ENCODE measurements at places on chromosomes 6 and 20.

DNA sequence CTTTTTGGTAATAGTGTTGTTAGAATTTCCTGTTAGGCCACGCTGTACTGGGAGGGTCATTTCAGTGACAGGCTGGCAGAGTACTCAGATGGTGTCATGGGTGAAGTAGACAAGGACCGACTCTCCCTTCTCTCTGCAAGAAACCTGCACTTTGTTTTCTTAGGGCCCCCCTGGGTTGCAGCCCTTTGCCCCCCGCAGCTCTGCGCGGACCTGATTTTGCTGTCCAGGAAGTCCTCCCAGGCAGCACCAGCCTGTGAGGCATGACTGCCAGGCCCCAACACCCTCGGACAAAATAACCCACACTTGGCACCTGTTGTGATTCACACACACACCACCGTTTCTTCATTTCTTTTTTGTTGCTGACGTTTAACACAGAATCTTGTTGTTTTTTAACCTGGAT lies 21.8 kb upstream of the CLDN20 start:
- DNase-seq, result no peak

GRCh38 chr6:37485291-37485702 lies 14.4 kb downstream of the CCDC167 start:
- no peak for DNase-seq

DNA sequence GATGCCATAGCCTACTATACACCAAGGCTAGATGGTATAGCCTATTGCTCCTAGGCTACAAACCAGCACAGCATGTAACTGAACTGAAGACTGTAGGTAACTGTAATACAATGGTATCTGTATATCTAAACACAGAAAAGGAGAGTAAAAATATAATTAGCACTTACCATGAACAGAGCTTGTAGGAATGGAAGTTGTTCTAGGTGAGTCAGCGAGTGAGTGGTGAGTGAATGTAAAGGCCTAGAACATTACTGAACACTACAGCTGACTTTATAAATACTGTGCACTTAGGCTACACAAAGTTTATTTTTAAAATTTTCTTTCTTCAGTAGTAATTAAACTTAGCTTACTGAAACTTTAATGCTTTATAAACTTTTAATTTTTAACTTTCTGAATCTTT lies 129.5 kb downstream of the BTBD9 start:
- no peak for DNase-seq

DNA sequence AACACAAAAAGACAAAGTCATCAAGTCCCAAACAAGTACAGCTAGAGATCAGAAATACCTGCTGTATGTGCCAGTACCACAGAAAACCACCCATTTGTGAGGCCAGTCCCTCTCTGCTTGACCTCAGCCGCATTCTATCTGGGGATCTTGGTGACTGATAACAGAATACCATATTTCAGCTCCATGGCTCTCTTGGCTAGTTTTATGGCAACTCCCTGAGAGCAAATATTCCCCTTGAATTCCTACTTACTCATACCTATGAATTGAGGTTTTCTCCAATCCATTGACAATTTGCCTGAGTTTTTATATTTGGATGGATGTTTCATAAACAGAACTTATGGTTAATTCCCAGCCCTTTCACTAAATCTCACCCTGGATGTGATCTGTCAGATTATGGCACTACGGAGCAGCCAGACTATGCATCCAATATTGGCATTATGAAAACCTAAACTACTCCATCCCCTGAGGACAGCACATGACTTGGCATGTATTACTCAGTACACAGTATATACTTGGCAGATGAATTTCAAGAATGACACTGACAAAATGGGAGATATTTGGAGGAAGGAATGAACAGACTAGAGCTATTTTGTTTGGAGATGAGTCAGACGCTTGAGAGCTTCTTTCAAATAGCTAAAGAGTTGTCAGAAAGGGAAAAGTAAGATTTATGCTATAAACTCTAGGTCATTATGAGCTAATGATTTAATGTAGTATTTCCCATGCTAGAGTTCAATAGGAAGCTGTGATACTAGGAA lies 95.7 kb downstream of the PRDM1 start:
- DNase-seq, result no peak

GRCh38 chr6:3109761-3110160 lies 8.8 kb upstream of the BPHL start:
- DNase-seq, result no peak

- DNase-seq, result no peak
Observed at GRCh38 chr20:6055161-6055783, 1.4 kb upstream of the LRRN4 start.

DNA sequence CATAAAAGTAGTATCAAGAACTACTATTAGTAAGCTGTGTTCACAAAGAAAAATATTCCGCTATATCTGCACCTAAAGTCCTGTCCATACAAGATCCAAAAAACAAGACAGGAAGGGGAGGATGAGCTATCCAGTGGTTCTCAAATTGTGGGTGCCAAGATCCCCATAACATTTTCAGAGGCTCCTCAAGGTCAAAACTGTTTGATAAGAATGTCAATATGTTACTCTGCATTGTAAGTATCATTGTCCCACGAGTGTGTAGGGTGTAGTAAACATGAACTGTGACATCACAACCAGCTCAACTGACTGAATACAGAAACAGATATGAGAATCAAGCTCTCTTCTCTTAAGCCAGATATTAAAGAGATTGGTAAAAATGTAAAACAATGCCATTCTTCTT lies 81.9 kb upstream of the HIVEP1 start:
- no peak for DNase-seq

DNA sequence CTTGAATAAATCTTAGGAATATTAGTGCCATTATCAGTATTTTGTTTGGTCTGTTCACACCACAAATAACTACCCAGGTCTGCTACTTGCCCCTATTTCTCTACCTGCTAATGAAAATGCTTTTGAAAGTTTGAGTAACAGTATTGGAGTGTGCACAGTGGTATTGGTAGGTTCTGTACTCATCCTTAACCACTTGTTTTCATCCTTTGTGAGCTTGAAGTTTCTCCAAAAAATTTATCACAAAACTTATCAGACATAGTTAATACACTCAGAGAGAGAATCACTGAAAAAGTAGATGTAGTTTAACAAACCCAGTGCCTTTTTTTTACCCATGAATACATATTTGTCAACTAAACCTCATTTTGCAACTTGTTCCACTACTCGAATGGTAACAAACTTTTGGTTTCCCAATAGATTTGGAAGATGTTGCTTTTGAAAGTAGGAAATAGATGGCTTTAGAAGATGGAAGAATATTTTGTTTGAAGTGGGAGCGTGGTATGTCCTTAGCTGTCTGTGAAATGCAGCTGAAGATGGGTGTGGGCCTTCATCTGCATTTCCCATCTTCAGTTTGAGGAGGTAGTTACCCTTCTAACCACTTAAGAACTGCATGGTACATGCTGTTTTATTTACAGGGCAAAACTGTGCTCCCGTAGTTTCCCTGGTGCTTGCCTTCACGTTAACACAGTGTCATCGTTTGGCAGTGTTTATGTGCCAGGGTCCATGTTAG lies 9.0 kb downstream of the PTPN1 start:
- DNase-seq, result no peak

GRCh38 chr6:27422651-27423332 lies 34.2 kb downstream of the ZNF391 start:
- no peak for DNase-seq

DNA sequence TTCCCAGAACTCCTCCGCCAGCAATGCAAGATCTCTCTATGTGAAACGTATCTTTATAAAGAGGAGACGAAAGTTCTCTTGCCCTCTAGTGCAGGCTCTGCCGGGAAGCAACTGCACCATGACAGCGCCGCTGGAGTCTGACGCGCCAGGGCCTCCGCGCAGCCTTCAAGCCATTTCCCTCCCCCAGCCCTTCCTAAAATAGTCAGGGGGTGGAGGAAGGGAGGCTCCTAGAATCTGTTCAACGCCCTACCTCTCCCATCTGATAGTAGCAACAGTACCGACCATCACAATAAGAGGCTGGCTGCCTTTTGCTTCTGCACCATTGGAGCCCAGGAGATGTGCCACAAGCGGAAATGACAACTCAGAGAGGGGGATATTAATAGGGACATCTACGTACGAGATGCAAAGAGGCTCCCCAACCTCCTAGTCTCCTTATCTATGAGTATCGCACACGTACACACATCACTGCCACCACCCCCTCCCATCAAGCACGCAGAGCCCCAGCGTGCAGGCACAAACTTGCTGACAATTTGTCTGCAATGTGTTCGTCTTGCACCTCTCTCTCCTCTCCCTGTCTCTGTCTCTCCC lies 1.0 kb downstream of the SYNE1 start:
- no peak for DNase-seq

DNA sequence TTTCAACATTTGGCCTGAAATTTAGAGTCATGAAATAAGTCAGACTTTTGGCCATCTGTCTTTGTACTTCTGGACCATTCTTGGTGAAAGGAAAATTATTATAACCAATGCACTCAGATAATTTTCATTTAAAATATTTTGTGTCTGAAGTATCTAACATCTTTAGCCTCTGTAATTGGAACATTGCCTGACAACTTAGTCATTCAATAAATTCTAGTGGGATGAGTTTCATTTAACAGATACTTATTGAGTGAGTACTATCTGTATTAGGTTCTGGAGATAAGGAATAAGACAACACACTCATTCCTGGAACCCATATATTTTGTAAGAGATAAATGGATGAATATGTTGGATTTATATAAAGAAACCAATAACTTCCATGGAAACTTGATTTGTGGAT lies 536.0 kb downstream of the BCKDHB start:
- no peak for DNase-seq

DNA sequence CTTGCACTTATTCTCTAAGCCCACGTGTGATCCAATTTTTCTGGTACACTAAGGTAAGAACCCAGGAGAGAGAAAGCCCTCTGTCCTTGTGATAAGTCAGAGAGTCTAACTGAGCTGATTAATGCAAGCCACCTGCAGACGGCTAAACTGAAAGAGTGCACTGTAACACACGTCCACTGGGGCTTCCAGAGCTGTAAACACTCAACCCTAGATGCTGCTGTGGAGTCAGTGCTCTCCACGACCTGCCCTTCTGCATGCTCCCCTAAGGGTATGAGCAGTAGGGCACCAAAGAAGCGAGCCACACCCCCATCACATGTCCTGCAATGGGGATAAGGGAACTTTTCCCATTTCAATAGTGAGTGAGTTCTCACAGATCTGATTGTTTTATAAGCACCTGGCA lies 55.7 kb downstream of the TXLNB start:
- no peak for DNase-seq

DNA sequence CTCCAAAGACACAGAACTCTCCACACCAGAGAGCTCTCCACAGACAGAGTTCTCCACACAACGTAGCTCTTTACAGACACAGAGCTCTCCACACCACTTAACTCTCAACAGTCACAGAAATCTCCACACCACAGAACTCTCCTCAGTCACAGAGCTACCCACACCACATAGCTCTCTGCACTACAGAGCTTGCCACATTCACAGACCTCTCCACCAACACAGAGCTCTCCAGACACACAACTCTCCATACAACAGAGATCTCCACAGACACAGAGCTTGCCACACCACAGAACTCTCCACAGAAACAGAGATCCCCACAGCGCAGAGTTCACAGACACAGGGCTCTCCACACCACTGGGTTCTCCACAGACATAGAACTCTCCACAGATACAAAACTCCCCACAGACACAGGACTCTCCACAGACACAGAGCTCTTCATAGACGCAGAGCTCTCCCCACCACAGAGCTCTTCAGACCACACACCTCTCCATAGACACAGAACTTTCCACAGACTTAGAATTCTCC lies 52.5 kb downstream of the ERMARD start:
- DNase-seq, result no peak

GRCh38 chr6:34374069-34374468 lies 18.4 kb downstream of the NUDT3 start:
- no peak for DNase-seq

- DNase-seq, result no peak
Observed at GRCh38 chr20:47318027-47318585, 38.4 kb downstream of the ZMYND8 start.

DNA sequence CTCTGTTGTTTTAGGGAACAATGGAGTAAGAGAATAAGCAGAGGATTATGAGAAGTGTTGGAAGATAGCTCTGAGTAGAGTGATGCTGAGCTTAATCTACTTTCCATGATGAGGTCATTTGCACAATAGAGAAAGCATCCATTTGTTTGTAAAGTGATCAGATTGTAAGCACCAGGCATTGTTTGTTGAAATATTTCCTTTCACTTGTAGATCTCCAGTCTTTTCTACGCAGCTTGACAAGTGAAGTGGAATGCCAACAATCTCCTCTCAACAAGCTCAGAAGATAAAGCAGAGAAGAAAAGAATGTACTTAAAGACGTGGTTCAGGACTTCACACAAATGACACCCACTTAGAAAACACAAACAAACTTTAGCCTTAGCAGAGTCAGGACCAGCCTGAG lies 80.1 kb upstream of the MARCKS start:
- no peak for DNase-seq

DNA sequence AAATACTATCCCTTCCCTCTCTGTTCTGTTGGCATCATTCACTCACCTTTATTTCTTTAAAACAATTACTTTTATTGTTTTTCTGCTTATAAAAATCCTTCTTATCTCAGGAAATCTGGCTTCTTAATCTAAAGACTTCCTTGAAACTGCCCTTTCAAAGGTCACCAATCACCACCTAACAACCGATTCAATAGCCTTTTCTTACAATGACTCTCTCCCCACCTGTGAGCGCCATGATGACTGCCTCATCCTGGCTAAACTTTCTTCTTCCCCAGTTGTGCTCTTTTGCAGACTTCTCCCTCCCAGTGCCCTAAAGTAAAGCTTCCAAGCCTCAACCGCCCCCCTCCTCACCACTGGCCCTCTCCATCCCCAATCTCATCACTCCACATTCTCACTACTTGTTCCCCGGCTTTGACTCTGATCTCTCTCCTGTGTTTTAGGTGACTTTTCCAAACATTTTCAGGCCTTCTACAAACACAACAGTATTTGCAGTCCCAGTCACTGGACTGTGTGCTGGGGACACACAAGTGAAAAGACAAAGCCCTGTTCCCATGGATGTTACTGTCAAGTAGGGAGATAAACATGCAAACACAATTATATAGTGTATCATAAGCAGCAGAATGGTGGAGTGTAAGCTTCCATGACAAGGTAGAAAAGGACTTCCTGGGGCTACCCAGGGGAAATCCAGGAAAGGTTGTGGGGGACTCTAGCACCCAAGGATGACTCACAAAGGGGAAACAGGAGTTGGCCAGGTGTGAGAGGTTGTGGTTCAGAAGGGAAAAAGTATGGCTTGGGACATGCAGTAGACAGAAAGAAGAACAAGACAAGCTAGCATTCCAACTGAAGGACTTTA lies 12.8 kb downstream of the NHSL1 start:
- no peak for DNase-seq

- DNase-seq, result no peak
Observed at GRCh38 chr20:21090721-21091120, 15.4 kb downstream of the LINC00237 start.

GRCh38 chr6:31597006-31597405 lies 4.2 kb upstream of the NCR3 start:
- DNase-seq, result no peak

DNA sequence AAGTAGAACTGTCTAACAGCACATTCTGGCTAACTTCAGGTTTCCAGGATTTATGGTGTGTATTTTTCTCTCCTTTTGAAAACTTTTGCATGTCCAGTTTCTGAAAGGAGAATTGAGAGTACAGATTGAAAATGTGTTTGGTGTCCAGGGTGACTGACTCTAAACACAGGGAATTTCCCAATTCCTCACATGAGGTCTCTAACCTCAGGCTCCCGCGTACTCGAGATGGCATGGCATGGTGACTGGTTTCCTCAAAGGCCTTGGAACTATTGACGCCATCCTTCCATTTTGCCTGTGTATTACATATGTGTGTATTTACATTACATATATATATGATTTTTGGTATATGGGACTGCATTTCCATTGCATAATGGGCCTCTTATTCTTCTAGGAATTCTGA lies 52.5 kb downstream of the PRND start:
- DNase-seq, result no peak

All from activated T-helper 1 cell treated with anti-CD3 and anti-CD28 coated beads, Interleukin-2, amount 50 U/mL, for 16 hours (primary cell).